ENCODE measurements at places on chromosomes 11 and 22. TPM values are rescaled to one million over a fixed set of nuclear protein-coding genes. Genes with fewer than 3 reads are reported as not detected.

DNA sequence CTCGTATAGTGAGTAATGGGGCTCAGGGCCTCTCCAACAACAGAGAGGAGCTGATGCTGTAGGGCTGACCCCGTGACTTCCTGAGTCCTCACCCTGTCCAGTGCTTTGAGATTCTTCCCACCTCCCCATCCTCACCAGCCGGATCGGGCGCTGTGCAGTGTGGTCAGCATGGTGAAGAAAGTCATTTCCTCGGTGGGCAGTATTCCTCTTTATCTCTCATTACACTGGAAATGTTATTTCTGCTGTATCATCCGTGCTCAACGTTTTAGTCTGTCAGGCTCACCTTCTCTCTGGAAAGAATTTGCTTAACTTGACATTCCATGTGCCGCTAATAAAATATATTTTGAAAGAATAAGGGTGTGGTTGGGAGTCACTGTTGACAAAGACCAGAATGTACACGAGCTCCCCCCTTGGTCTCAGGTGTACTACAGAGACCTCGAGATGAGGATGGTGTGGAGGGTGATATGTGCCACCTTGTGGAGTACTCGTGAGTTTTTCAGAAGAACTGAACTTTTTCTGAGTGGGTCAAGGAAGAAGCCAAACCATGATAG, 25.7 kb upstream of the SCGB1A1 start:
- peak; percentile 33 for DNase-seq

GRCh38 chr11:119720311-119720913, 8.6 kb downstream of the NECTIN1 start:
- no peak for DNase-seq

- peak; percentile 8 for DNase-seq
Measured at GRCh38 chr22:46064966-46065666, 85.2 kb upstream of the PPARA start.

GRCh38 chr11:1564535-1565172, 7.4 kb downstream of the DUSP8 start:
- peak; percentile 90 for DNase-seq

DNA sequence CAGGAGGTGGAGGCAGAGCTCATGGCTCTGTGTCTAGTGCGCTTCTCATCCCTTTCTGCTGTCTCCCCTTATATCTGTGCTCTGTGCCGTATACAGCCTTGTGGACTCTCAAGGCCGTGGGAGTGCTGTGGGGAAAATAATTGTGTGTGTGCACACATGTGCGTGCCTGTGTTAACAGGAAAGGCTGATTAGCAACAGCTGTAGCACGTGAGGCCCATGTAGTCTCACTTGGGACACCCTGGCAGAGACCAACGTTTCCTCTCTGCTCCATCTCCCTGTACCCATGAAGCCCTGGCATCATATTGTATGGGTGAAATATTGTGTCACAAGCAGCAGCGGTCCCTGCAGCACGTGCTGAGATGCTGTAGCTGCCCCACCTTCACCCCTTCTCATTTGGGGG, 109.3 kb downstream of the LRRC32 start:
- DNase-seq: no peak

PDGFB gene
- total RNA-seq: 13.4 TPM

OR6X1 gene
- not detected for total RNA-seq
